CD4-positive, alpha-beta memory T cell (primary cell): ENCODE measurements at places on chromosomes 2 and 18. TPM values are rescaled to one million over a fixed set of nuclear protein-coding genes. Genes with fewer than 3 reads are reported as not detected.

The OTOS gene
- polyA plus RNA-seq, result not detected

The LRRC30 gene
- polyA plus RNA-seq, result not detected

The CDH19 gene
- not detected for polyA plus RNA-seq

The DSG2 gene
- polyA plus RNA-seq, result not detected

The NOL4 gene
- polyA plus RNA-seq, result not detected

The PREPL gene
- 20.1 TPM for polyA plus RNA-seq

The DNAJC5G gene
- polyA plus RNA-seq, result not detected

GRCh38 chr2:5748946-5749345, 56.8 kb downstream of the SOX11 start:
- no peak overlapping the region for H3K27ac ChIP-seq
- DNase-seq, result no peak
- no peaks in the 10 kb centered on the region for H3K27me3 ChIP-seq
- no peaks in the 10 kb centered on the region for H3K4me1 ChIP-seq
- no peak overlapping the region for H3K4me3 ChIP-seq
- no peaks in the 10 kb centered on the region for H3K36me3 ChIP-seq

DNA sequence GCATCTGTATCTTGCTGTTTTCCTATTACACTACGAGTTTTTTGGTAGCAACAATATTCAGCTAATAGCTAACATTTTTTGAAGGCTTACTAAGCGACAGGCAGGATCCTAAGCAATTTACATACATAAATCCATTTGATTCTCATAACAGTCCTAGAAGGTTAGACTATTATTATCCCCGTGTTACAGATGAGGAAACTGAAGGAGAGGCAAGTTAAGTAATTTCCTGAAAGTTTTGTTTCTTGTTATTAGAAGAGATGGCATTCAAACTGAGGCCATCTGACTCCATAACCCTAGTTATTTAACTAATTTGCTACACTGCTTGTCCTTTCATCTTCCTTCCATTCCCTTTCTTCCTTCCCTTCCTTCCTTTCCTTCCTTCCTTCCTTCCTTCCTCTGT, 68.2 kb downstream of the PDE1A start:
- H3K27me3 ChIP-seq, result no peaks in the 10 kb centered on the region
- no peaks in the 10 kb centered on the region for H3K4me1 ChIP-seq
- no peaks in the 10 kb centered on the region for H3K36me3 ChIP-seq
- H3K27ac ChIP-seq, result no peak overlapping the region
- H3K4me3 ChIP-seq, result no peak overlapping the region

DNA sequence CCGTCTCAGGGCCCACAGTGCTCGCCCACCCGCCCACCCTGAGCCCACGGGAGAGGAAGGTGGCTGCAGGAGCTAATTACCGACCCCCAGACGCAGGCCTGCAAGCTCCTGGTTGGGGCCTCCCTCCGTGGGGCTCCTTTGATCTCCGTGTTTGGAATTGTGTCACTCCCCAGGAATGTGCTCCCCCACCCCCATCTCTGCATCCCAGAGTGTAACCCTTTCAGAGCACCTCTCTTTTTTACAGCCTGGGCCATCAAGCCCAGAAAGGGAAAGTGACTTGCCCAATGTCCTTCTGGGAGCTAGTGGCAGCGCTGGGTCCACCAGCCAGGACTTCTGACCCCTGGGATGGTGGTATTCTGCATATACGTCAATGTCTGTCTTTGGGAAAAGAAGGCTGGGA, 335.1 kb downstream of the CYRIA start:
- H3K4me1 ChIP-seq, result no peaks in the 10 kb centered on the region
- no peak overlapping the region for H3K4me3 ChIP-seq
- H3K27ac ChIP-seq, result no peak overlapping the region
- H3K36me3 ChIP-seq, result no peaks in the 10 kb centered on the region
- no peak for DNase-seq

- no peak overlapping the region for H3K27ac ChIP-seq
- no peaks in the 10 kb centered on the region for H3K27me3 ChIP-seq
- peak; percentile 76 for DNase-seq
Measured at GRCh38 chr2:143034292-143035074, 94.7 kb upstream of the ARHGAP15 start.

GRCh38 chr2:194720462-194720861, 936.6 kb upstream of the SLC39A10 start:
- H3K36me3 ChIP-seq, result no peaks in the 10 kb centered on the region
- H3K27me3 ChIP-seq, result no peaks in the 10 kb centered on the region
- no peak overlapping the region for H3K27ac ChIP-seq
- H3K4me1 ChIP-seq, result no peaks in the 10 kb centered on the region

GRCh38 chr2:237695201-237695780, 67.9 kb downstream of the LRRFIP1 start:
- H3K27me3 ChIP-seq, result no peaks in the 10 kb centered on the region
- H3K4me3 ChIP-seq, result peak overlapping the region; percentile 79

- peaks cover 100% of the 10 kb centered on the region for H3K4me1 ChIP-seq
- no peak overlapping the region for H3K4me3 ChIP-seq
- no peaks in the 10 kb centered on the region for H3K27me3 ChIP-seq
- DNase-seq, result no peak
Measured at GRCh38 chr2:98483257-98483861, 38.7 kb downstream of the INPP4A start.

DNA sequence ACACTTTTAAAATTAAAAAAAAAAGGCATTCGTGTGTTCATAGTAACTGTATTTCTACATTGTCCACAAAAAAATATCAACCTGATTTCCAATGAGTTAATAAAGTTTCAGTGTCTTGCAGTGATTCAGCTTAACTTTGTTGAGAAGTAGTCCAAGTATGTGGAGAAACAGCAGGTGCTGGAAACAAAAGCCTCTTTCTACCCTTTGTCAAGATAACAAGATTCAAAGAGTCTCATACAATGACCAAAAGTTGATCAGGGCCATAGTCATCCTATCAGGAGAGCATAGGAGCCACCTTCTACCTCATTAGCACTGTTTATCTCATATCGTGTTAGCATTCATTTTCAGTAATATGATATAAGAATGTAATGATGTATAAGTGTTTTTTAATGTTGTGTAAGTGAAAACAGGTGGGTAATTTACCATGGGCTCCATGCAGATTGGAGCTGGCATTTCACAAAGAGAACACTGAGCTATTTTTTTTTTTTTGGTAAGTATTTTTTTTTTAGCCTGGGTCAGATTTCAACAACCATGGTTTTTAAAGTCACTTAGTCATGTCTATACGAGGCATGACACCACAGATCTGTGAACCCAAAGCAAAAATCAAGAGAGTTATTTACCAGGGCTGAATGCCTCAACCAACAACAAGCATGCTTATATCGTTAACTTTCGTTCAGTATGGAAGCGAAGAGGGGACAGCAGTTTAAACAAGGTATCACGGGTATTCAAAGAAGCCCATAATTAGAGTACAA, 165.0 kb upstream of the ZNF521 start:
- no peak overlapping the region for H3K4me3 ChIP-seq
- H3K27me3 ChIP-seq, result no peaks in the 10 kb centered on the region
- H3K27ac ChIP-seq, result no peak overlapping the region

GRCh38 chr18:24273596-24273995, 124.0 kb downstream of the OSBPL1A start:
- peaks cover 5% of the 10 kb centered on the region for H3K4me1 ChIP-seq
- H3K27me3 ChIP-seq, result no peaks in the 10 kb centered on the region
- no peak for DNase-seq
- no peak overlapping the region for H3K4me3 ChIP-seq
- H3K27ac ChIP-seq, result no peak overlapping the region

DNA sequence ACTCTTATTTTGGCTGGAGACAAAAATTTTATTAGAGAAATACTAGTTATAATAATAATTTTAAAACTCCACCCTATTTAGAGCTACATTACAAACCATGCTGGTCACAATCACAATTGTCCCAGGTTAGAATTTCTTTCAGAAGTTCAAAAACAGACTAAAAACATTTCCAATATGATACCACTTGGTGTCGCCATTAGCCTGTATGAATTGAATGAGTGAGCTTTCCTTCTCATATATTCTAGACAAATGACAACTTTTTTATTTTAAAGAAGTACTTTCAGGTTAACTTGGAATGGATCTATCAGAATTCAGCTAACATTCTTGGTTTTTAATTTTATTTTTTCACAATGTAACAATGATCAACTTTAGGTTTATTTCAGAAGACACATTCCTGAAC, 48.0 kb downstream of the SERPINB8 start:
- H3K27ac ChIP-seq, result no peak overlapping the region
- no peaks in the 10 kb centered on the region for H3K36me3 ChIP-seq
- H3K4me1 ChIP-seq, result no peaks in the 10 kb centered on the region

- DNase-seq, result no peak
- H3K27ac ChIP-seq, result no peak overlapping the region
- no peaks in the 10 kb centered on the region for H3K27me3 ChIP-seq
- H3K4me3 ChIP-seq, result no peak overlapping the region
Measured at GRCh38 chr18:44897411-44897810, 216.7 kb downstream of the SETBP1 start.

- H3K27me3 ChIP-seq, result no peaks in the 10 kb centered on the region
- H3K36me3 ChIP-seq, result no peaks in the 10 kb centered on the region
- no peak overlapping the region for H3K27ac ChIP-seq
- H3K4me3 ChIP-seq, result no peak overlapping the region
- peaks cover 7% of the 10 kb centered on the region for H3K4me1 ChIP-seq
- DNase-seq, result no peak
Measured at GRCh38 chr2:169029341-169029740, 1.8 kb downstream of the ABCB11 start.
